ENCODE measurements at places on chromosomes 13 and 19.
A peak's percentile ranks its signal among the peaks of the same experiment; 100 is the strongest.

- no peak for DNase-seq
Observed at GRCh38 chr13:29434217-29434945, 161.1 kb downstream of the SLC7A1 start.

DNA sequence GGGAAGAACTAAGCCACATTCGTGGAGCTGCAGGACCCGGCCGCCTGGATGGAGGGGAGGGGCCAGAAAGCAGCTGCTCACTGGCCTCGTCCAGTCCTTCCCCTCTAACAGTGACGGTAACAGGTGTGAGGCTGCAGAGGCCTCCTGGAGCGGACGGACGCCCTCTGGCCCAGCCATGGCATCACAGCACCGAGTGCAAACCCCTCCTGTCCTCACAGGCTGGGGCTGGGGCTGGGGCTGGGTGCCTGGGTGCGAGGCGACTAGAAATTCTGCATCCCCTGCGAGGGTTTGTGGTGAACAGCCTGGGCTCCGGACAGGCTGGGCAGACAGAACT is 3.6 kb downstream of the MICOS13 start:
- DNase-seq = no peak

DNA sequence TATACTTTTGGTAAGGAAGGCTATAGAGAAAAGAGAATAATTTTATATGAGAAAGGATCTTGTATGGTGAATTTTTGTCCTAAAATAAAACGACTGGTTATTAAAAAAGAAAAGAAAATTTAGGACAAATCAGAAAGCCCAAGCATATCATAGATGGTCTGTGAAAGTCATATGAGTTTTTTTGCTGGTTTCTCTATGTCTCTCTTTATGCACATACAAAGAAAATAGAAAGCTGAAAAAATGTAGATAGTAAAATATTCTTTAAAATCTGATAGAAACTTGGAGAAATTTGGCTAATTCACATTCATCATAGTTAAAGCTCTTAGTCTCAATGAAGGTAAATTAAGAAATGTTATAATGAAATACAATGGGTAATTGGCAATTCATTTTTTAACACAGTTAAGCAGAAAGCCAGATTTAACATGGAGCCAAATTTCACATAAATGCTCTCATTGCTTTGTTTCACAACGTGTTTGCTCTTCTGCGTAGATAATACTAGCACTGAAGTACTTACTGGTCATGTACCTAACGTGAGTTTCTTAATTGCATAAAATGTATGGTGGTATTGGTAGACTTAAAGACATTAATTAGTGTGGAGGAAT is 621.5 kb upstream of the ATXN8OS start:
- no peak for DNase-seq

DNA sequence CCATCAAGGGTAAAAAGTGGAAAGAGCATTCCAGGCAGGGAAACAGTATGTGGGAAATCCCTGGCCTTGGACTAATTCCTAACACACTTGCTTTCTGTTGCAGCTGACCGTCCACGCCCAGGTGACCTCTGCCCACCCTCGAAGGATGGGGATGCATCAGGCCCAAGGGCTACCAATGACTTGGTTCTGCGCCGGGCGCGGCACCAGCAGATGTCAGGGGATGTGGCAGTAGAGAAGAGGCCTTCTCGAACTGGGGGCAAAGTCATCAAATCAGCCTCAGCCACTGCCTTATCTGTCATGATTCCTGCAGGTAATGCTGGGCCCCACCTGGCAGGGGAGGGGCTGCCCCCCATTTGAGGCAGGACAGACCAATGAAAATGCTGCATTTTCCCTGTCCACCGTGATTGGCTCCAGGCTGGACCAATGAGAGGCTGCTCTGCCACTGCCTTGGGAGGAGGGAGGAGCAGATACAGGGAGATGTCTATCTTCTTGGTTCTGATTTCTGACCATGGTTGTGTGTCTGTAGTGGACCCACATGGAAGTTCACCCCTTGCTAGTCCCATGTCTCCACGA is 12.6 kb downstream of the DNASE2 start:
- DNase-seq = no peak

GRCh38 chr13:41917641-41918040 is 43.3 kb downstream of the VWA8 start:
- peak; percentile 53 for DNase-seq

DNA sequence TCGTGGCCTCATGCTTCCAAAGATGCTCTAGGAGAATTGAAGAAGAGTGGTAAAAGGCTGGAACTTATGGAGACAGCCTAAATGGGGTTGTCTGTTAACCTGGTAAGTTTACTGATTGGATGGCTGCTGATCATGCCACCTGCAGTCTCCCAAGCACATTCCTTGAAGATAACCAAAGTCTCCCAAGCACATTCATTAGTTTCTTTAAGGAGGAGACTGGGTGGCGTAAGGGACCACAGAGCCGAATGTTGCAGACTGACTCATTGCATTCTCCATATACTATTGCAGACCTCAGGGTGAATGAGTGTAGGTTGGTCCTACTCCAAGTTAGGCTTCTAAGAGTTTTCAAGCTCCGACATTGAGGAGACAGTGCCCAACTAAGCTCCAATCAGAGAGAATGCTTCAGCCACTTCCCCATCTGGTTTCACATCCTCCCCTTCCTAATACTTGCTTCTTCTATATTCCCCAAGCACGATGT is at the start of gene IGFL3:
IGFL3 (minus strand) TSS at position 51 of the 478 bp plus-strand sequence; CDS start at position 12, 39 bp downstream.
- no peak for DNase-seq

DNA sequence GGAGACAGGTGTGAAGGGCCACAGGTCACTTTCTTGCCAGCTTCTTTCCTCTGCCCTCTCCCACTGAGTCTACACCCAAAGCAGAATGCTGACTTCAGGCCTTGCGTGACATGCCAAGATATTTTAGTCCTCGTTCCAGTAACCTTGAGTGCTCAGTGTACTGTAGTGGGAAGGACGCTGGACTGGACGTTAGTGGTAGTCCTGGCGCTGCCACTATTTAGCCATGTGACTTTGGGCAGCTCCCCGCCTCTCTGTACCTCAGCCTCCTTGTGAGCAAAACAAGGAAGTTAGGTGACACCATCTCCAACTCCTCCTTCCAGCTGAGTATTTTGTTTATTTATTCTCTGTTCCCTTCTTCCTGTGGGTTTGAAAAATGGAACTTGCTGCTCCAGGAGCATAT is 86.1 kb downstream of the FRY start:
- no peak for DNase-seq

DNA sequence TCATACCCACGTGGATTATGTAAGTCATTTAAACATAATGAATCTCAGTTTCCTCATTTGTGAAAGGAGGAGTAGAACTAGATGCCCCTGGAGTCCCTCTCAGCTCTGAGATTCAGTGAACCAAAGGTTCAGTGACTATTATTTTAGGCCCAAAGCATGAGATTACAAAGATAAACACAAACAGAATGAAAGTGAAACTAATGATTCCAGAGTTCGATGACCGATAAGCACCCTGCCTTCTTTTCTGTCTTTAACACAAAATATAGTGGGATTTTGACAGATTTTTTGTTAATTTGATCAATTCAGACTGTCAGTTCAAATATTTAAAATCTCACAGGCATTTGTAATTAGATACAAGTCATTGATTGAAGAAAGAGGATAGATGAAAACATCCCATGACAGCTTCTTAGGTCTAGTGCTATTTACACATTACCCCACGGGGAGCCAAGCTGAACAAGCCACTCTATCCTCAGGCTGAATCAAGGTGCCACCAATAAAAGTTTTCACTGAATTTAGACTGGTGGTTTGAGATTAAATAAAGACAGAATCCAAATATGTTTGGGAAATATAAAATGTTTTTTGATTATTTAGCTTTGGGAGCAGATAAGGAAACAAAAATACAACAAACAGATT is 64.6 kb upstream of the RAP2A start:
- no peak for DNase-seq

- DNase-seq = no peak
Observed at GRCh38 chr13:114130131-114130836, 2.1 kb downstream of the RASA3 start.

GRCh38 chr19:56319991-56320390 is 5.4 kb upstream of the ZSCAN5A start:
- no peak for DNase-seq

GRCh38 chr19:13881251-13881691 is 4.3 kb downstream of the NANOS3 start:
- DNase-seq = no peak

- no peak for DNase-seq
Observed at GRCh38 chr13:110882972-110883371, 31.9 kb downstream of the ANKRD10 start.

- DNase-seq = peak; percentile 39
Observed at GRCh38 chr13:46721054-46721453, 75.9 kb downstream of the ESD start.

GRCh38 chr13:66864627-66865026 is 365.5 kb downstream of the PCDH9 start:
- no peak for DNase-seq

- no peak for DNase-seq
Observed at GRCh38 chr13:112464720-112465119, 88.6 kb downstream of the SPACA7 start.

GRCh38 chr19:9139609-9140158 is 513 bp upstream of the ZNF317 start:
- no peak for DNase-seq

DNA sequence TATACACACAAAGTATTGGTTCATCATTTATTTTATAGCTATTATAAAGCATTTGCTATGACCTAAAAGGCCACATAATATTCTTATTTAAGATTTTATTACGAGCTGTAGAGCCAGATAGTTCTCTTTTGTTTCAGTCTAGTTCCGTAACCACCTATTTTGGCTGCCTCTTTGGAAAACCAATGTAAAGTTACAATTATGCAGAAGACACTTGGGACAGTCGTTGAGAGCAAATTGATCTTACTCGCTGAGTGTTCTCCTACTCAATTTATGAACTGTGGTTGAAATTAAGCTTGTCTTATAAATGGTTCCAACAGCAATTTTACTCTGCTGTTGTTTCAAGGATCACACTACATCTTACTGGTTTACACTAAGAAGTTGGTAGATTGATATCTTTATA is 122.3 kb downstream of the SLC7A1 start:
- no peak for DNase-seq

- no peak for DNase-seq
Observed at GRCh38 chr19:46866407-46867136, 5.8 kb downstream of the ARHGAP35 start.

DNA sequence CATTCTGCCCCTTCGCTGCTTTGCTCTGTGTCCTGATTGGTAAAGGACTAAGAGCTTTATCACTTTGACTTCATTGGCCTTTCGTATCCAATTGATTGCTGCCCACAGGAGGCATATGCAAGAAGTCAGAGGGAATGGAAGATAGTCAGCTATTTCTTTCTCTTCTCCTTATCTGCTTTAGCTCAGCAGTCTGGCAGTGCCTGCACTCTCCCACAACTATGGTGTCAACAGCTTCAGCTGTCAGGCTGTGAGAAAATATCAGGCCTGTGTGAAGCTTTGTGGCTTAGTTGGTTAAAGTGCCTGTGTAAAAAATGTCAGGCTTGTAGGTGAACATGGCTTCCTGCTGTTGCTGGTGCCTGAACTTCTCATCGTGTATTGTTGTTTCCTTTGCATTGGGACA is 243.0 kb downstream of the PCDH17 start:
- DNase-seq = no peak

- DNase-seq = no peak
Observed at GRCh38 chr19:19531951-19532805, 3.5 kb downstream of the YJEFN3 start.

GRCh38 chr19:39475748-39476147 is 4.9 kb upstream of the TIMM50 start:
- no peak for DNase-seq

GRCh38 chr13:42549552-42549936 is 24.4 kb upstream of the TNFSF11 start:
- DNase-seq = no peak

DNA sequence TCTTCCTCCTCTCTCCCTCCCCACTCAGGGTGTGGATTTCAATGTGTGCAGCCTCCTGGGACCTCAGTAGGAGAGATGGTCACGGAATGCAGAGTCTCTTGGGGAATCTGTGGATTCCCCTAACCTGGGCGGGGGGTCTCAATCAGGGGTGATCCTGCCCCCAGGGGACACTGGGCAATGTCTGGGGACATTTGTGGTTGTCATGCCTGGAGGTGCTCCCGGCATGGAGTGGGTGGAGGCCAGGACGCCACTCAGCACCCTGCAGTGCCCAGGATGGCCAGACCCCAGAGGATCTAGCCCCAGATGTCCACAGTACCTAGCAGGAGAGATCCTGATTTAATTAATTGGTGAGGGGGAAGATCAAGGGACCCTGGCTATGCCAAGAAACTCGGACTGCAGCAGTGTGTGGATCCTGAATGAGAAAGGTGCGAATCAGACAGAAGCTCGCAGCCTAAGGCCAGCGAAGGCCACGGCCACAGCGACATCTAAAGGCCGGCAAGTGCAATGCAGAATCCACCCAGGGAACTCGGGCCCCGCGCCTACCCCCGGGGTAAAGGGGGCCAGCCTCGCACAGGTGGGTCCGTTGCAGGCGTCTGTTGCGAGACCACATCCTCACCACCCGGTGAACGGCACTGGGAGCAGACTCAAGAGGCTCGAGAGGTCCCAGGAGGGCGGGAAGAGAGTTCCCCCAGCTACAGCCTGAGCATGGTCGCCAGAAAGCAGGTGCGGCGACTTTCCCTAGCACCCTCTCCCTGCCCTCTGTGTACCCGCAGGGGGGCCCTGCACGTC is 88.8 kb downstream of the GNG7 start:
- no peak for DNase-seq

DNA sequence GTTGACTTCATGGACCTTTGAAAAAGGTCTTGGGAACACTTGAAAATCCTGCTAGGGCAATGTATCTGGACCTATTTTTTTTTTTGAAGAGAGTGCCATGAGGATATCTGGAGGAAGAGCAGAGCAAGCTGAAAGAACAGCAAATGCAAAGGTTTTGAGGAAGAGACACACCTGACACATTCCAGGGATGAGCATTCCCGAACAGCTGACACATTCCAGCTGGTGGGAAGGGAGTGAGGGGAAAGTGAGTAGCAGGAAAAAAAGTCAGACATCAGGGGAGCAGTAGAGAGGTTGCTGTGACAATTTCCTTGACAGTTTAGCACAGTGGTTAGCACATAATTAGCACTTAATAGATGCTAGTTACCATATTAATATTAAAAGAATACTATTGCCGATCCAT is 14.7 kb downstream of the DGKH start:
- DNase-seq = no peak

DNA sequence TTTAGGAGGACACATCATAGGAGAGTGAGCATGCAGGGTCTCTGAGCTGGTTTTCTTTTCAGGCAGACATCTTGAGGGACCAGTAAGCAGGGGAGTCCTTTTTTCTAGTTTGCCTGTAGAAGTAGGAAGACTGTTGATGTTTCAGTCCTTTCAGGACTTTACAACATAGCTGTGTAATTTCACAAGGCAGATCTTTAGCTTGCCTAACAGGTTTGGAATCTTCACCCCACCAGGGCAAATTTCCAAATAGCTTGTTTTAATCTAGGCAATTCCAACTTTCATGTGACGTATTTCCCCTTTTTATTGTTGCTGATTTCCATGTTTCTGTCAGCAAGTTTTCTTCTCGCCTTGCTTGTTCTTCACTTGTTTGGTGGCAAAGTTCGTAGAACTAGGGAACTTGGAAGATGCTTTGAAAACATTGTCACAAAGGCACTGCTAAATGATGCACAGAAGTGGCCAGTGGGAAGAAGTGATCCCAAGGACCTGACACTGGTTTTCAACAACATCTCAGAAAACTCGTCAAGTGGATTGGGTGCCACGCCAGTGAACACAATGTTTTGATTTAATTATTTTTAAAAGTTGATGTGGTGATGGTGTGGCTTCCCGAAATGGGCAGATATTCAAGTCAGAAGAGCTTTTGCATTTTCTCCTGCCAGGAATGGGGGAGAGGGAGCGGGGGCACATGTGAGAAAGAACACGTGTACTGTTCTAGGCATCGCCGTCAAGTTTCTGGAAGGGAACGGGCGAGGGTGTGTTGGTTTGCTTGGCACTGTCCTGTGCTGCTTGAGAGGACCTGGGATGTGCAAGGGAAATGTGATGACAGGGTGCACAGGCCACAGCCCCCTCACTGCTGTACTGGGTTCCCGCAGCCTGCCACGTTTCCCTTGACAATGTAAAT is 418.6 kb downstream of the OXGR1 start:
- no peak for DNase-seq
